ENCODE measurements at places on chromosomes 7 and 10. TPM values are rescaled to one million over a fixed set of nuclear protein-coding genes. Genes with fewer than 3 reads are reported as not detected.

Gene NKX1-2
- not detected for total RNA-seq

Gene RBP4
- total RNA-seq: not detected

Gene SFRP4
- total RNA-seq: 0.39 TPM

Gene TSPAN12
- total RNA-seq: 27.5 TPM

Gene ADRA2A
- total RNA-seq: not detected

Gene SYT15
- 0.24 TPM for total RNA-seq

Data from epithelial cell of alveolus of lung (primary cell).